ENCODE measurements at places on chromosomes 6 and 20.
A peak's percentile ranks its signal among the peaks of the same experiment; 100 is the strongest.

DNA sequence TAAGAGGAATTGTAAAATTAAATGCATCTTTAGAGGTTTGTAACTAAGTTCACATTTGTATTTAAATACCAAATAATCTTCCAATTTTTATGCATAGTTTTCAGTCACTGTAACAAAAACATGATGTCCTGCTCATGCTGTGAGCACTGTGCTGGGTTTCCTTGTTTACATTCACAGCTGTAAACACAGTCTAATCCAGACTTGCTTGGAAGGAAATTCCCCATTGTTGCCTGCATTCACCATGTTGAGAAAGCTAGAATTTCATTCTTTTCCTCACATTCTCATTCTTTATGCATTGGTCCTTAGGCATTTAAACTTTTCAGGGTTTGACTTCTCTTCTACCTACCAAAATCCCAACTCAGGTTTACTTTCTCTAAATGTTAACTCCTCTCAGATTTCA is 242.0 kb upstream of the TBX18 start:
- DNase-seq = no peak

- peak; percentile 33 for DNase-seq
Measured at GRCh38 chr6:24831771-24832716, 33.3 kb upstream of the ARMH2 start.

GRCh38 chr6:120304223-120304622 is 954.7 kb upstream of the MAN1A1 start:
- no peak for DNase-seq

DNA sequence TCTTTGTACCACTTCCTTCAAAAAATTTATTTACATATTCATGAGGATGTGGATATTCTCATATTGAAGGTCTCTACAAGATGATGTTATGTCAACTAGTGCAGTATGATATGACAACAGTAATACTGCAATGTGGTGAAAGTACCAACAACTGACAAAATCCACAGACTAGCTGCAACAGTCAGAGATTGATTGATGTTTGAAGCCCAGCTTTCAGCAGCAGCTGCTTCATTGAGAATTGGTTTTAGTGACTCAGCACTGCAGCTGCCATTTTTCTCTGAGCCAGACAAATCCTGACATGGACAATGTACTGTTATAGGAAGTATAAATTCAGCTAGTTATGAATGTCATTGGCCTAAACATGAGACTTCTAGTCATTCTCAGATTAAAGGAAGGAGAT is 53.8 kb downstream of the PKIB start:
- no peak for DNase-seq

- DNase-seq = peak; percentile 89
Measured at GRCh38 chr6:140062043-140063020, 687.9 kb upstream of the CITED2 start.

GRCh38 chr6:31379850-31380249 is 22.9 kb upstream of the HLA-B start:
- no peak for DNase-seq

DNA sequence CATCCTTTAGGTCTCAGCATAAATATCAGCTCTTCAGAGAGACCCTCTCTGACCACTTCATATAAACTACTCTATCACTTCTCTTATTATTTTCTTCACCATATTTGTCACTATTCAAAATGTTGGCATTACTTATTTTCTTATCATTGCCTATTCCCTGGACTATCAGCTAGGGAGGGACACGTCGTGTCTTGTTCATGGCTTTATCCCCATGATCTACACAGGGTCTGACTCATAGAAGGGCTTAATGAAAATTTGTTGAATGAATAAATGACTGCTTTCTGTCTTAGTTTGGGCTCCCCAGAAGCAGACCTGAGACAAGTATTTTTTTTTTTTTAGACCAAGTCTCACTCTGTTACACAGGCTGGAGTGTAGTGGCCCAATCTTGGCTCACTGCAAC is 3.0 kb upstream of the CDK5RAP1 start:
- DNase-seq = no peak

- DNase-seq = peak; percentile 68
Measured at GRCh38 chr6:43509984-43510826, at the start of gene LRRC73. TSS of gene LRRC73 (minus strand) at chr6:43510346. CDS start at chr6:43509785, 561 bp downstream.

GRCh38 chr6:156698239-156699016 is 78.8 kb upstream of the ARID1B start:
- no peak for DNase-seq

- no peak for DNase-seq
Measured at GRCh38 chr6:35363293-35363750, 21.0 kb downstream of the PPARD start.

DNA sequence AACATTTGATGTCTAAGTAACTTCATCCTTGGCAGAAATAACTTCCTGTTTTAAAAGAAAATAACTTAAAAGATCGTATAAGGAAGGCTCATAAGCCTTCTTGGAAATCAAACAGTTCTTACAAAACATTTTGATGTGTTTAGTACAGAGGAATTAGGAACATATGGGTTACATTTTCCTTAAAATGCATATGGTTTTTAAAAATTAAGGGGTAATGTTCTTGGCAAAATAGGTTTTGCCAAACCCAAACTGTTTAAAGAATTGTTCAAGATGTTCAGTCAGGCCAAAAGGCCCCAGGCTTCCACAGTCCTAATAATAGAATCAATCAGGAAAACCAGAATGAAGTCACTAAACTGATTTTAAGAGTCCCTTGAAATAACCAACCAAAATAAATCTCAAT is 142.7 kb upstream of the SLC35B3 start:
- DNase-seq = no peak

DNA sequence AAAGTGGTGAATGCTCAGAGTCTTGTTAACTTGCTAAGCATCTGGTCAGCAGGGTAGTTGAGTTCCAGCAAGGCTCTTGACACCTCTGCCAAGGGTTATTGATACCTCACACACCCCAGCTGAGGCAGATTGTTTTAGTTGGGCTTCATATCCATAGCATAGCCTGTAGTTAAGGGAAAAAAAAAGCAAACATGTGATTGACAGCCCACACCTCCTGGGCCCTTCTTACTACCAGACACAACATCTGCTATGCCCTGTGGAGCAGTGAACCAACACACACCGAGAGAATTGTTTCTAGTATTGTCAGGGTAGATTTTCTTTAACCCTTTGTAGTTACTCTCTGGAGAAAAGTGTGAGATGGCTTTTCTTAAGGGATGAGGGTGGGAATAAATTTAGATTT is 697.0 kb upstream of the POU3F2 start:
- DNase-seq = no peak

DNA sequence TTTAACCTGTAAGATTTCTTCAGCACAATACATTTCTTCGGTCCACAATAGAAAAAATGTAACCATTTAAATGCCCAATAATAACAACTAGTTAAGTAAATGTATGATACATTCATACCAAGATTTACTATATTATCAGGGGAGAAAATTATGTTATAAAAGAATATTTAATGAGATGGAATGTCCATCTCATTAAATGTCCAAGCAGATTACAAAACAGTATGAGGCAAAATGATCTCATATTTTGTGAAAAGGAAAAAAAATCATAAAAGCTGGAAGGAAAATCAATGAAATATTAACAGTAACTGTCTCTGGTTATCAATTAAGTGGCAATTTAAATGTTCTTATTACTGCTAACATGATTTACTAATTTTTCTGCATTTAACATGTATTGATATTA is 10.1 kb upstream of the HEY2 start:
- no peak for DNase-seq

Data from GM04504 (cell line).